ENCODE measurements at places on chromosomes 2 and 18.

- DNase-seq: no peak
Measured at GRCh38 chr2:20752293-20752692, 70.6 kb downstream of the LDAH start.

GRCh38 chr2:44884677-44885076 lies 56.8 kb upstream of the SIX3 start:
- no peak for DNase-seq

DNA sequence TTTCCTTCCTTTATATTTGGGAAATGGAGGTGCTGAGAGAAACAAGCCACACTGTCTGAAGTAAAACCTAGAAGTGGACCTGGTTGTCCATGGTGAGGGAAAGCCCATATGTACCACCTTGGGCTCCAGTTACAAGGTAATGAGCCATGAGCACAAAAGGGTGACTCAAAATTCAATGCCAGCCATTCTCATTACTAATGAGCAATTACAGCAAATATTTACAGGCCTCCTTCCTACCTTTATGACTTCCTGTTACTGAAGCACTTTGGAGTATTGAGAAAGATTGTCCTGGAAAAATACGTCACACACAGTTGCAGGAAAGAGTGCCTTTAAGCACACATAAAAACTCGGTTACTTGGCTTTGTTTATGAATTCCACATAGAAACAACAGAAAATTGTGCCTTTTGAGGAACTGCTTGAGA lies 9.1 kb downstream of the EPAS1 start:
- no peak for DNase-seq

GRCh38 chr18:56579451-56579850 lies 58.9 kb downstream of the TXNL1 start:
- DNase-seq: no peak

DNA sequence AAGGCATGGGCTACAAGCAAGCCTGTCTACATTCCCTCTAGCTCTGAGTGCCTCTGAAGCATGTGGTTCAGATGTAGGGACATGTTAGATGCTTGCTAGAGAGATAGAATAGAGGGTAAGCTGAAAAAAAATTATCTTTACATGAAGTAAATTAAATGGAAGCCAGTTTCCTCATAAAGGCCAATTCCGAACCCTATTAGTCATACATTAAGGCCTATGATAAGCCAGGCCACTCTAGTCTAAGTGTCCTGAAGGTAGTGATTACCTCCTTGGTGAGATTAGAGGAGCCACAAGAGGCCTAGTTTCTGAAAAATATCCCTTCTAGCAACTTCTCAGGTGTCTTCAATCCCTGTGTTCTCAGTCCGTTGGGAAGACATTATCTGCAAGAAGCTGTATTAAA lies 72.4 kb upstream of the NPAS2 start:
- no peak for DNase-seq

- DNase-seq: peak; percentile 13
Measured at GRCh38 chr18:12911025-12911928, 27.2 kb upstream of the PTPN2 start.

DNA sequence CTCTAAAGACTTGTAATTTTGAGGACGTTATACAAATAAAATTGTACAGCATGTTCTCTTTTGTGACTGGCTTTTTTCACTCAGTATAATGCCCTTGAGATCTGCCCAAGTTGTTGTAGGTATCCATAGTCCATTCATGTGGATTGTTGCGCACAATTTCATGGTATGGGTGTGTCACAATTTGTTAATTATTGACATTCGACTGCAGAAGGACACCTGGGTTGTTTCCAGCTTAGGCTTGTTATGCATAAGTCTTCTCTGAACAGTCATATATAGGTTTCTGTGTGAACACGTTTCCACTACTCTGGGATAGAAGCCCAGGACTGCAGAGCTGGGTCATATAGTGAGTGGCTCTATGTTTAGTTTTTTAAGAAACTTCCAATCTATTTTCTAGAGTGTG lies 800.8 kb upstream of the SALL3 start:
- no peak for DNase-seq

- DNase-seq: no peak
Measured at GRCh38 chr2:218782528-218782844, 539 bp downstream of the CYP27A1 start.

GRCh38 chr2:147374423-147374811 lies 470.4 kb upstream of the ACVR2A start:
- DNase-seq: no peak

DNA sequence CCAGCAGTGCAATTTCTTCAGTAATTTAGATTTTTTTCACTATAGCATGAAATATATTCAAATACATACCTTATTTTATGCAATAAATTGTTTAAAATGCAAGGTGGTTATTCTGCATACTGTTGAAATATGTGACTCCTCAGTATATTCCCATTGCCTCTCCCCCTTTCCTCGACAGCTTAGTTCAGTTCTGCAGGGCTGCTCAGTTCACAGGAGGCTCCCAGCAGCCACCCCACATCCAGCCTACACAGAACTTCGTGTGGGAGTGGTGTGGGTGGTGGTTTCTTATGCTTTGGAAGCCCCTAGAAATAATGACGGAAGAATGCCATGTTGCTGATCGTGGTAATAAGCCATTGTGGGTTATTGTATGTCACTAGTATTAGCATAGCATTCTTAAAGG lies 79.7 kb downstream of the FAM210A start:
- DNase-seq: no peak

- no peak for DNase-seq
Measured at GRCh38 chr18:74303936-74304335, 11.7 kb upstream of the C18orf63 start.

- DNase-seq: no peak
Measured at GRCh38 chr2:7773362-7774360, 856.4 kb downstream of the RNF144A start.

GRCh38 chr18:34749721-34750120 lies 39.6 kb downstream of the DTNA start:
- no peak for DNase-seq

DNA sequence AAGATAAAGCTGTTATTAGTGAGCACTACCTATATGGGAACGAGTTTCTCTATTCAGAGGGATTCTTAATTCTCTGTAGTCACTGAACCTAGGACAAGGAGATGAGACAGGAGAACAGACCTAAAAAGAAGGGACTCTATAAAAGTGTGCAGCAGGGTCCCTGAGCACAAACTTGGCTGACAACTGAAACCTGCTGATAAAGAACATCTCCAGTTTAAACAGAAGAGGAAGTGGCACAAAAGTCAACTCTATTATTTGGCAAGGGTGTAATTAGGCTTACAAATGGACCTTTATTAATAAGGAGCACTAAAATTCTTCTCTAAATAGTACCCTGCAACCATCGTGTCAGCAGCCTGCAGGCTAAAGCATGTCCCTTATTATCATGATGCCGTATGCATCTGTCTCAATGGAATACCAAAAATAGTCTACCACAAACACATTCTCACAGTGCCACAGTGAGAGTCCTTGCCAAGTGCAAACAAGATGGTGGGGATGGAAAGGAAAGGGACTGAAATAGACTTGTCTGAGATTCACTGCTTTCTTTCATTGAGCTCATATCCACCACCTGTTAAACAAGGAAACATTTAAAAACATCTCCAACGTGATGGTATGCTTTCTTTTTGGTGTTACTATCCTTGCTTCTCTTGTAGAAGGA lies 260.2 kb downstream of the INSIG2 start:
- DNase-seq: no peak

GRCh38 chr18:63890950-63891304 lies 3.4 kb downstream of the SERPINB2 start:
- no peak for DNase-seq

GRCh38 chr2:30255026-30255425 lies 23.7 kb downstream of the LBH start:
- no peak for DNase-seq

DNA sequence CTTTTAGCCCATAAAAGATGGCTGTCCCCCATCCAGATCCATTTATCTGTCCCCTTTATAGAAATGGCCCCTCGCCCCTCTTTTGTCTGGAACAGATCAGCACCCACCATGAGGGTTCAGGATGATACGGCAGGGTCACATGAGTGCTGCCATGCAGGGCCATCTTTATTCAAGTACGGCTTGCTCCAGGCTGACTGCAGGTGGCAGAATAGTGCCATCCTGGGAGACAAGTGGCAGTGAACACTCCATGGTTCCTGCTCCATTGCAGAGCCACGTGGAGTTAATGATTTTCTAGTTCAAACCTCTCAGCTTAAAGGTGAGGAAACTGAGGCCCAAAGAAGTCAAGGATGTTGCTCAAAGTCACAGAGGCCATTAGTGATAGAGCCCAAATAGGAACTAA lies 180.6 kb downstream of the CLIP4 start:
- DNase-seq: no peak

DNA sequence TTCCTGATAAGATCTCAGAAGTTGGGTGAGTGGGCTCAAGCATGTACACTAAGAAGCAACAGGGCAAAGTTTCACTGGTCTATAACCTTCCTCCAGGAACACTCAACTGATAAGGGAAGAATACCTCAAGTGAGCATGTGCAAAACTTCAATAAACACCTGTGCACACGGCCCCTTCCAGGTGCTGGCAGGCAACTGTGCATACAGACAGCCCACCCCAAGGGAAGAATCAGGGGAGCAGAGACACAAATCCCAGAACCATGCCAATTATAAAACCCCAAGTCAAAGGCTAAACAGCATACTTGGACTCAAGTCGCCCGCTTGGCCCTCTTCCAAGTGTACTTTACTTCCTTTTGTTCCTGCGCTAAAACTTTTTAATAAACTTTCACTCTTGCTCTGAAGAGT lies 85.9 kb upstream of the RTN4 start:
- no peak for DNase-seq

- DNase-seq: no peak
Measured at GRCh38 chr18:47936952-47937351, 6.5 kb upstream of the SMAD2 start.

DNA sequence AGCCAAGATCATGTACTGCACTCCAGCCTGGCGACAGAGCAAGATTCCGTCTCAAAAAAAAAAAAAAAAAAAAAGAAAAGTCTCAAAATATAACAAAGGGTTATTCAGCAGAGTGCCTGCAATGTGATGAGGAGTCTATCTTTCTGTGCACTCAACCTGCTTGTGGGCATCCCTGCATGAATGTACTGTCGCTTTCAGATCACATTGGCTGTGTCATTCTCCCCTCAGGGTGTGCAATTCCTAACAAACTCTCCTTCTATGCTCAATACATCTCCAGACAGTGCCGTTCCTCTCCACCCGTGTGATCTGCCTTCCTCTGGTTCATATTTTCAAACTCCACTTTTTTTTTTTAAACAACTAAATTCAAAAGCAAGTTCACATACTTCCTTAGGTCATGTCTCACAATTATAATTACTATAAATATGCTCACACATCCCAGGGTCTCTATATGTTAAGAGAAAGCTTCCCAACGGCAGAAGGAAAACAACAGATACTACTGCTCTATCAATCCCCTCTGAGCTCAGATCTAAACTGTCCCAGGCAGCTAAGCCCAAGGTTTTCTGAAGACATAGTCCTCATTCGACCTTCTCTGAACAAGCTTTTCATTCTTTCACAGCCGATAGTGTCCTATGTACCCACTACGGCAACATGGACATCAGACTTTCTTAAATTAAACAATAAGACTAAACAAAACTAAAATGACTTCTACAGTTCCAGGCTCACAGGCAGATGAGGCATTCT lies 35.2 kb downstream of the PTMA start:
- no peak for DNase-seq

GRCh38 chr2:74375838-74376237 lies 4.3 kb downstream of the DCTN1 start:
- no peak for DNase-seq

DNA sequence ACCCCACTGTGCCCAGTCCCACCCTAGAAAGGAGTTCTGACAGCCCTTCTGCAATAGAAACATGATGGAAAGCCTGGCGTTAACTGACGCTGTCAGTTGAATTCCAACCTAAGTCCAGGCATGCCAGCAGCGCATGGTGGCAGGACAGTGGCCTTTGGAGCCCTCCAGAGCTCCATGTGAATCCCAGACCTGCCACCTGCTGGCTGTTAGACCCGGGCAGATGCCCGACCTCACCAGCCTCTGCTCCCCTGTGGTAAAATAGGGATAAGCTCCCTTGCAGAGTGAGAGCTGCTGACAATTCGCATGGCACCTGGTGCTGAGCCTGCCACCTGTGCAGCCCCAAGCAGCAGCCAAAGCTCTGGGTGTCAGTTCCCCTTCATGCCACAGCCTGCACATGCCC lies 138.6 kb downstream of the LOXHD1 start:
- no peak for DNase-seq

- no peak for DNase-seq
Measured at GRCh38 chr2:145769011-145769716, 1249.2 kb upstream of the ZEB2 start.

- no peak for DNase-seq
Measured at GRCh38 chr2:231168460-231169139, 29.8 kb upstream of the ARMC9 start.

- no peak for DNase-seq
Measured at GRCh38 chr2:160917850-160918249, 242.4 kb upstream of the TANK start.

DNA sequence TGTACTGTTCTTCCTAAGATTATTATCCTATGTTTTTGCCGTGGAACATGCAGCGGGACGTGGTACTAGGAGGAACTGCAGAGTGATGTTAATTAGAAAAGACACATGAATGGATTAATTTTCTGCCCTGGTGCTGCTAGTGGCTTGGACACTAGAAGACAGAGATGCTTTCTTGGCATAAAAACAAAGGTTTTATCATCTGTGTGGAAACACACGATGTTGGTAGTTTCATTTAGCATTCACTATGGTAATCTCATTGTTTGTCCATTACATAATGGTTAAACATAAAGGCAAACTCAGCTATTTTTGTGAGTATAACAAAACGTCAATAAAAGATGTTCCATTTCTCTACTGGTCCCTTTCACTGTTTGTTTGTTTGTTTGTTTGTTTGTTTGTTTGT lies 22.8 kb downstream of the COL6A3 start:
- DNase-seq: no peak

DNA sequence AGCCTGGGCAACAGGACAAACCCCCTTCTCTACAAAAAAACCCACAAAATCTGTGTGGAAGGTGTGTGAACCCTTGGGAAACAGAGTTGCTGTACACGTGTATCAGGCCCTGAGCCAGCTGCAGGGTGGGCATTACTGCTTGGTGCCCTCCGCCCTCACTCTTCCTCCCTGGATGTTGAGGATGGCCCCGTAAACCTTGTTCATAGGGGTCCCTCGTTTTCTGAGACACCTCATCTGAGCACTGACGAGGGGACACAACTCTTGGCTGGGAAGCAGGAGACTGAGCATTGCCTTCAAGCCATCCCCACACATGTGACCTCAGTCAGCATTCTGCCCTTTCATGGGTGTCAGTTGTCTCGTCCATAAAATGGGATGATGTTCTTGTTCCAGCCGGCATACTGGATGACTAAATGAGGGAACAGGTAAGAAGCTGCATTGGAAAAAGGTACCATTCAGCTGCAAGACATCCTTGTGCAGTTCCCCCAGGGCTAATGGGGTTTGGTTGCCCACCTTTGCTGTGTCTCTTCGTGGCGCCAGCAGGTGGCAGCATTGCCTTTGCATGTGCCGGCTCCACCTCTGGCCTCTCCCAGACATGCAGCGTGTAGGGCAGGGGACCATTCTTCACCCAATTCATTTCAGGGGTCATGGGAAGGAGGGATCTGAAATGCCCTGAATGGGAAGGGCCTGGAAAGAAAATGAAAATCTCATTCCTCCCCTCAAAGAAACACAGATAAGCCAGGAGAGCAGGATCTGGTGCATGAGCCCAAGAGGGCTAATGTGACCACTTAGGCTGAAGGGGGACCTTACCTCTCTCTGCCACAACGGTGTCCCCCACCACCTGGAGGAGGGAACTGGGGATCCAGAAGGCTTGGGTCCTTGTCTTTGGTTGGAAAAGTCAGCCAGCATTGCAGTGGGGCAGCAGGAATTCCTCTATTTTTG lies 36.4 kb upstream of the HAAO start:
- peak; percentile 46 for DNase-seq

- DNase-seq: no peak
Measured at GRCh38 chr2:216574046-216574445, 59.2 kb upstream of the IGFBP2 start.

- DNase-seq: no peak
Measured at GRCh38 chr2:75003276-75003675, 44.8 kb downstream of the POLE4 start.
